ENCODE measurements at places on chromosomes 13 and 19. TPM values are rescaled to one million over a fixed set of nuclear protein-coding genes. Genes with fewer than 3 reads are reported as not detected.

- no peak for DNase-seq
These were observed 325.4 kb downstream of the FOXO1 start for GRCh38 chr13:40341096-40341471.

TMEM221 gene
- 0.14 TPM for total RNA-seq

GRCh38 chr19:4033028-4033956, 25.8 kb downstream of the PIAS4 start:
- DNase-seq = no peak

DNA sequence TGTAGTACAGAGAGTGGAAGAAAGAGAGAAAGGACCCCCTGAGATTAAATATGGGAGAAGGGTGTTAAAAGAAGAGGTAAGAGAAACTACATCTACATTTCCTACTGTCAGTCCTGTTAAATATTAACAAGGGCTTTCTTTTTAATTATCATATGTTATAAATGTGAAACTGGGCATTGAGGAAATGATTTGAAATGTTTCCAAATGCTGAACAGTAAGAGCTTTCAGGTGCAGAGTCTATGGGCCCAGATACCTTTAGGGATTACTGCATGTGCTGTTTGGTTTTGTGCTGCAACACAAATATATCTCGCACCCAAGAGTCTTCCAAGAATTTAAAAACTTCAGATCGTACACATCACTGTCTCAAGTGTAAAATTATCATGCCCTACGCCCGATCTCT, 176.3 kb downstream of the RBM26 start:
- DNase-seq = no peak

GRCh38 chr13:112916296-112916695, 52.7 kb upstream of the MCF2L start:
- no peak for DNase-seq

DNA sequence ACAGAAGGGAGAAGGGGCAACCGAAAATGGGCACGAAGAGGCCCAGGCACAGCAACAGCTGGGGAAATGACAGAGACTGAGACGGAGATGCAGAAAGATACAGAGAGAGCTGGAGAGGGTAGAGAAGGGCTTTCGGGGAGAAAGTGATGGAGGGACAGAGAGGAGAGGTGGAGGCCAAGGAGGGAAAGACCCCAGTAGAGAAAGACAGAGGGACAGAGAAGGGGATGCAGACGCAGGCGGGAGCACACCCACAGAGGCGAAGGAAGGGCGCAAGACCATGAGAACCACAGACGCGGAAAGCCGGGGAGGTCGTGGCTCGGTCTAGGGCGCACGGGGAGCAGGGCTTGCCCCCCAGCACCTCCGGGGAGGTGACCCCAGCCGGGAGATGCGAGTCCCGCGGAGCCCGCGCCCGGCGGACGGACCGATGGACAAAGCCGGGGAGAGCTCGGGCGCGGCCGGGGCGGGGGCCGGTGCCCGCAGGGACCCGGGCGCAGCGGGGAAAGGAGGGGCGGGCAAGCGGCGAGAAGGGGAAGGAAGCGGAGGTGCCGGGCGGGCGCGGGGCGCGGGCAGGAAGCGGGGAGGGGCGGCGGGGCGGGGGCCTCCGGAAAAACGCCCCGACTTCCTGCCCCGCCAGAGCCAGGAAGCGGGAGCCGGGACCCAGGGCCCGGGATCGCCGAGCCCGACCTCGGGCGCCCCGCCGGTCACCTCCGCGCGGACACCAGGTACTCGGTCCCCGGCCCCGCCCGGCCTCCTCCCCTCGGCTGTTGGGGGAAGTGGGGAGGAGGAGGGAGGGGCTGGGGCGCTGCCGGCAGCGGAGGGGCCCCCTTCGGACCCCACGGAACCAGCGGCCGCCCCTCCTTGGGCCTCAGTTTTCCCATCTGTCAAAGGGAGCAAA, at the start of gene ARHGEF1:
Gene ARHGEF1, plus strand, starts transcription at position 617 of the 895 bp plus-strand sequence. CDS start 4,899 bp downstream, outside the sequence.
- DNase-seq = no peak

TMEM59L gene
- total RNA-seq = 0.08 TPM

- no peak for DNase-seq
These were observed 245.5 kb upstream of the TSHZ3 start for GRCh38 chr19:31594701-31595100.

GRCh38 chr19:30916238-30916637, 433.0 kb downstream of the TSHZ3 start:
- DNase-seq = no peak

DNA sequence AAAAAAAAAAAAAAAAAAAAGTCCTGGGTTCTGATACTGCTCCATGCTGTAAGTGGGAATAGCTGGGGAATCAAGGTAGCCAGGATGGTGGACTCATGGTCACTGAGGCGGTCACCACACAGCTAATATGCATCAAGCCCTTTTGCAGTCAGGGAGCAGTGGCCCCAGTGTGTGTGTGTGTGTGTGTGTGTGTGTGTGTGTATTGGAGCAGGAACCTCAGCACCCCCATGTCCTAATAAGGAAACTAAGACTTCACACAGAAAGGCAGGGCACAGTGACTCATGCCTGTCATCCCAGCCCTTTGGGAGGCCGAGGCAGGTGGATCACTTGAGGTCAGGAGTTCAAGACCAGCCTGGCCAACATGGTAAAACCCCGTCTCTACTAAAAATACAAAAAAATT, 12.0 kb downstream of the B3GNT3 start:
- DNase-seq = no peak

DNA sequence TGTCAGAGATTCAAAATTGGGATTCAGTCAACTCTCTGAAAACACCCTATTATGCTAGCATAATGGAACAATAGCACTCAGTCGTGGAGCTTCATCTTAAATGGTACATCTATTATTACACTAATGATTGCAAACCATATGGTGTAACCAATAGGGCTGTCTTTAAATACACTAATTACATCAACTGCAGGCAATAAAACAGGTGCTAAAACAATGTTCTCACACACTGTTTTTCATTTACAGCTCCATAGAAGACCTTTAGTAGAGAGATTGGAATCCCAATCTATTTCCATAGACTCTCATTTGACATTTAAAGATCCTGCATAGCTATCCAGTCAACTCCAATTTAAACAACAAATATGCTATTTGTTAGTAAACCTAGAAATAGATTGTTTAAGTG, 1917.4 kb downstream of the OLFM4 start:
- DNase-seq = no peak

GRCh38 chr19:29239213-29239776, 26.3 kb upstream of the UQCRFS1 start:
- no peak for DNase-seq

DNA sequence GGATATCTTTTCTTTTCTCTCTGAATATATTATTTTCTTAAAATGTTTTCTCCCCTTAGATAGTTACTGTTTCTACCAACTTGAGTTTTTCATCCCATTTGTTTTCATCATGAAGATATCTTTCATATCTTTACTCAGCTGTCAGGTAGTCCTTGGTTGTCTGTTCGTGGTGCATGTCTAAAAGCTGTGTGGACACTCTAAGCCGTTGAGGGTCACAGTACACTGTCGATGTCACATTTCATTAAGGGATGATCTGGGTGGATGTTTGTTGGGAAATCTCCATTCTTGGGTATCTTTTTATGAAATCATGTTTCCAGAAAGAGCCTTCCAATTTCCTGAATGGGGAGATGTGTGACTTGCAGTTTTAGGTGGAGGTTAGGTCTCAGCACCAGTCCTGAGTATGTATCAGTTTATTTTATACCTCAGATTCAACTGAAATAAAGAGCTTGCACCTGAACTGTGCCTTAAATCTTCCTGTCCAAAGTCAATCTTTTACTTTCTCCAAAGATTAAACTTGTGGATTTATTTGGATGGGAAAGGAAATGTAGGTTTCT, 23.2 kb downstream of the ZMYM2 start:
- DNase-seq = no peak

GRCh38 chr19:9793071-9793591, 24.6 kb upstream of the ZNF846 start:
- no peak for DNase-seq

SIGLEC8 gene
- total RNA-seq = 0.09 TPM

Data from liver (tissue), 10 donors.